ENCODE measurements at places on chromosomes 11 and 22.

GRCh38 chr11:9728058-9728457, 64.2 kb downstream of the SWAP70 start:
- peaks cover 6% of the 10 kb centered on the region for H3K36me3 ChIP-seq
- DNase-seq = no peak
- H3K4me1 ChIP-seq = peaks cover 5% of the 10 kb centered on the region
- no peaks in the 10 kb centered on the region for H3K27me3 ChIP-seq
- no peak overlapping the region for H3K4me3 ChIP-seq

DNA sequence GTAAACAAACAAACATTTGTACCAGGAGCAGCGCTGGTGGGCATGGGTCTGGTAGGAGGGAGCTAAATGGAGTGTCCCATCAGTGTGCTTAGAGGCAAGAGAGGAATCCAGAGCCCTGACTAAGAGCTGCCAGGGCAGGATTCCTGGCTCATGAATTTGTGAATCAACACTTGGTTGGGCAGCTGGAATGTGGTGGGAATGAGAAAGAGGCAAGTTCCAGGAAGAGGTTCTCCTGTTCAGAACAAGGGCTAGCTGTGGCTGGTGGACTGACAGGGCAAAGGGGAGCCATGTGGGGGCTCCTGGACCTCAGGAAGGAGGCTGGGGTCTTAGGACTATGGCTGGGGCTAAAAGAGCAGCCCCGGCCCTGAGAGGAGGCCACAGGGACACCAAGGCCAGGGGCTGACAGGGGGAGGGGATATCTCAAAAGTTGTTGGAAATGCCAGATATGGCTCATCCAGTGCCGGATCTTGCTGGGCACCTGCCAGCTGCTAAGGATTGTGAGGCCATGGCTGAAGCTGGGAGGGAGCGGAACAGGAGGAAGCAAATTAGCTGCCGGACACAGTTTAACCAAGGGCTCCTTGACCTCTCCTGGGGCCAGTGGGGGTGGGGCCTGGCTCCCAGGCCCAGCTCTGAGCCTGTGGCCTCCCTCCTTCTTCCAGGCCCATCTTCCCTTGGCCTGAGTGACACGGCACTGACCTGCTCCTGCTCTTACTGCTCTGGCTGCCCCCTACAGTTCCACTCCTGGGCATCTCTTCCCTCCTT, 14.6 kb upstream of the P2RY6 start:
- no peaks in the 10 kb centered on the region for H3K36me3 ChIP-seq
- no peaks in the 10 kb centered on the region for H3K4me1 ChIP-seq
- no peak overlapping the region for H3K27ac ChIP-seq

DNA sequence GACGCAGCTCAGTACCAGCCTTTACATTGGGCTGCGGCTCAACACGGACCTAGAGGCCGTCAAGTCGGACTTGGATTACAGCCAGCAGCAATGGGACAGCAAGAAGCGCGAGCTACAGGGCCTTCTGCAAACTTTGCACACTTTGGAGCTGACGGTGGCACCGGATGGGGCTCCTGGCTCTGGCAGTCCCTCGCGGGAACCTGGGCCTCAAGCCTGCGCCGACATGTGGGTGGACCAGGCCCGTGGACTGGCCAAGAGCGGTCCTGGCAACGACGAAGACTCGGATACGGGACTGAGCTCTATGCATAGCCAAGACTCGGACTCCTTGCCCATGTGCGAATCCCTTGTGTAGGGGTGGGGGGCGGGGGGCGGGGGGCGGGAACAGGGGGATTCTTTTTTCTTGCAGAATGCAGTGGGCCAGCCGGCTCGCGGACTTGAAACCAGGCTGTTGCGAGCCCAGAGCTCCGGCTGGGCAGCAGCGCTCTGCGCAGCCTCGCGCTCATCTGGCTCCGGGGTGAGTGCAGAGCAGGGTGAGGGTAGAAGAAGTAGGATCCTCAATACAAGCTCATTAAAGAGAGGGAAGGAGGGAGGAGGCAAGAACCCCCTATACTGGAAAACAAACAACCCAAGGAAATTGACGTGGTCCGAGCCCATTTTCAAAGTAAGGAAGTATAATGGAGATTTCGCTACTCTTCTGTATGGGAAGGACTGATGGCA, 1.8 kb downstream of the RASSF10 start:
- no peak overlapping the region for H3K27ac ChIP-seq
- no peaks in the 10 kb centered on the region for H3K36me3 ChIP-seq
- peaks cover 2% of the 10 kb centered on the region for H3K4me1 ChIP-seq

GRCh38 chr11:2305788-2306451, 4.1 kb downstream of the TSPAN32 start:
- DNase-seq = peak; percentile 27
- H3K4me3 ChIP-seq = peak overlapping the region; percentile 68
- no peaks in the 10 kb centered on the region for H3K27me3 ChIP-seq
- H3K4me1 ChIP-seq = peaks cover 39% of the 10 kb centered on the region
- peak overlapping the region; percentile 86 for H3K27ac ChIP-seq
- no peaks in the 10 kb centered on the region for H3K36me3 ChIP-seq
